ENCODE measurements at places on chromosomes 12 and 14. TPM values are rescaled to one million over a fixed set of nuclear protein-coding genes. Genes with fewer than 3 reads are reported as not detected.

DNA sequence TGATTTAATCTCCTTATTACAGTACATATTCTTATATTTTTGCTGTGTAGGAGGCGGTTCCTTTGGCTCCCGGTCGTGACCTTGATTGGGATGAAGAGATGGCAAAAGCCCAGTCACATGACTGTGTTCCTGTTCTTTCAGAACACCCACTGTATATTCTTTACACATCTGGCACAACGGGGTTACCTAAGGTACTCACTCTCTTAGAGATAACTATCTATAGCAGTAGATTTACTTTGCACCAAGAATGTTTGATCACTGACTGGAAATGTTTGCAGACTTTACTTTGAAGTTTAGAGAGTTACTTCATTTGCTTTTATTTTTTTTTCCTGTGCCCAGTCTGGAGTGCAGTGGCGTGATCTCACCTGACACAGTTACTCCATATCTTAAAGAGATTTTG, 65.2 kb downstream of the ACSS3 start:
- no peak for DNase-seq

- DNase-seq: no peak
Measured at GRCh38 chr14:90545966-90546751, 149.3 kb downstream of the CALM1 start.

DNA sequence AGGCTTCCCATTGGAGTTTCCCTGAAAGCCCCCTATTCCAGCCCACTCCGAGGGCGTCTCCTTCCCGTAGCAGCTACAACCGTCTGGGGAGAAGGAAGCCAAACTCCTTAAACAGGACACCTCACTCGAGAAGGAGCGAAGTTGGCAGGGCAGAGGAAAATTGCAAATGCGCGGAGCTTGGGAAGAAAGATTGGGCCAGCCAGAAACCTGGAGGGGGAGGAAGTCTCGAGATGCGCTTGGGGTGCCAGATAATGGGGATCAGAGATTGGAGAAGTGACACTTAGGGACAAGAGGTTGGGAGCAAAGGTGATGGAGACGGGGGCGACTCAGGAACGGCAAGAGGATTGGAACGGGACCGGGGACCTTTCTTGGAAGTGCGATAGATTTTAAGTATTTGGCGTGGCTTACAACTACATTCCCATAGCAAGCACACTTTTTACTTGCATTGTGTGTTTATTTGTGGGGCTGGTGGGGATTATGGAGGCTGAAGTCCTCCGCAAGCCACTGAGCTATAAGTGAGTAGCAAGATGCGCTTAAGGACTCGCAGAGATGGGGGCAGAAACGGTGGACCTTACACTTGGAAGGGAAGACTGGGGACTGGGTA, 926 bp downstream of the HRK start:
- DNase-seq: no peak

- DNase-seq: no peak
Measured at GRCh38 chr14:99664058-99664936, 19.4 kb downstream of the HHIPL1 start.

- DNase-seq: no peak
Measured at GRCh38 chr14:61640158-61641136, 54.9 kb upstream of the HIF1A start.

GRCh38 chr12:94074980-94075629, 73.3 kb upstream of the PLXNC1 start:
- DNase-seq: no peak

- DNase-seq: no peak
Measured at GRCh38 chr14:81018251-81018650, 62.8 kb downstream of the TSHR start.

Gene OR6C2
- total RNA-seq: not detected

Gene PLD4
- total RNA-seq: not detected

Gene CAPZA3
- 0.33 TPM for total RNA-seq
